ENCODE measurements at places on chromosomes 6 and 20.
A peak's percentile ranks its signal among the peaks of the same experiment; 100 is the strongest.

- DNase-seq = no peak
Measured at GRCh38 chr6:88914180-88914579, 49.2 kb downstream of the RNGTT start.

- no peak for DNase-seq
Measured at GRCh38 chr6:23002044-23002619, 432.8 kb downstream of the HDGFL1 start.

GRCh38 chr20:35307666-35308653 lies 15.7 kb upstream of the FAM83C start:
- DNase-seq = no peak

DNA sequence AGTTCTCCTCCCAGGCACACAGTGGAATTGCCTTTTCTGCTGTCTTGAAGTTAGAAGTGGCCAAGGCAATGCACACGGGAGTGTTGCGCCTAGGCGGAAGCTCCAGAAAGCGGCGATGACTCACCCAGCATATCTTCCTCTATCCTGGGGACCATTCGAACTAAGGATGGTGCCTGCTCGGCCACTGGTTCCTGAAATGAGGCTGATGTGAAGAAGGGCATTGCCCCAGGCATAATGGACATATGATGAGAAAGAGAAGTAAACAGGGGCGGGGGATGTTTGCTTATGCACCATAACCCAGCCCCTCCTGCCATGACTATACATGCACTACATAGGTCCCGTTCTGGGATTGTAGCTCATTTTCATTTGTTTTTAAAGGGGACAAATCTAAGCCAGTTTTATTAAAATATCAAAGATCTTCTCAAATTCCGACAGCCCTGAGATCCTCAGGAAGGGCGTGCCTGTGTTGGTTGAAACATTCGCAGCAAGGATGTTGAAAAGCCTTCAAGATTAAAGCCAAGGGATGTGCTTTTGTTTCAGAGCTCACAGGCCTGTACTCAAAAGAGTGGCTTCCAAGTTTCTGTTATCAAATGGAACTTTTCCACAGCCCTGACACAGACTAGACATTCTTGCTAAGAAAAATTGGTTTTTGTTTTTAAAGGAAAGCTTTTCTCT lies 218.5 kb downstream of the LY86 start:
- DNase-seq = peak; percentile 76

DNA sequence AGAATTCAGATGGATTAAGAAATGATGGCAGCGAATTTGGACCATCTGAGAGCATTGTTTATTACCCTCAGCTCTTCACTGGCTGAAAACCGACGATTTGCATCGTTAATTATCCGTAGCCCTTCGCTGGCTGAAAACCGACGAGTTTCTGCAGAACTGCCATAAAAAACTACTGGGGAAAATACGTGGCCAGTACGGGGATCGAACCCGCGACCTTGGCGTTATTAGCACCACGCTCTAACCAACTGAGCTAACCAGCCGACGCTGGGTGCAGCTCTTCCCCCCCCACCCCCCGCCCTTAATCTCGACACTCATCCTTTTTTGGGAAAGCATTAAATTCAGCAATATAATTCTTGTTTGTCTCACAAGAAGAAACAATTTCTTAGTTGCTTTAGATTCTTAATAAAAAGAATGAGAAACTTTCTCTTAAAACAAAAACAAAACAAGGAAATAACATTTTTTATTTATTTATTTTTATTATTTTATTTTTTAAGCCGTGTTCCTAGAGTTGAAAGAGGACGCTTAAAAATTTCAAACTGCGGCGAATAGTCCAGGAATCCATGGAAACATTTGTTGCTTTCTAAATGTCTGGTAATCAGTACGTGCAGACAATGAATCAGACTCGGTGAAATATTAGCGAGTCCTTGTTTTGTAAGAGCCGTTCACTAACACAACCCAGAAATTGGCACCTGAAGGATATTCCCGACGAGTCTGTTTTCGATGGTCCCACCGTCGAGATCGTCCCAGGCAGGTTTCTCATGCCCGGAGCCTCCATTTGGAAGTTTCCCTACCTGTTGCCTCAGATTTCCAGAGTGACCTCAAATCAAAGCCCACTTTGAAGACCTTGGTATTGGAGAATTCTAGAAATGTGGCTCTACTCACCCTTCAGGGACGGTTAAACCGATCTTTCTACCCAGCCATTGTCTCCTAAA lies 27.8 kb downstream of the PRSS16 start:
- DNase-seq = peak; percentile 81

GRCh38 chr6:43254138-43254817 lies 11.0 kb downstream of the TTBK1 start:
- no peak for DNase-seq

DNA sequence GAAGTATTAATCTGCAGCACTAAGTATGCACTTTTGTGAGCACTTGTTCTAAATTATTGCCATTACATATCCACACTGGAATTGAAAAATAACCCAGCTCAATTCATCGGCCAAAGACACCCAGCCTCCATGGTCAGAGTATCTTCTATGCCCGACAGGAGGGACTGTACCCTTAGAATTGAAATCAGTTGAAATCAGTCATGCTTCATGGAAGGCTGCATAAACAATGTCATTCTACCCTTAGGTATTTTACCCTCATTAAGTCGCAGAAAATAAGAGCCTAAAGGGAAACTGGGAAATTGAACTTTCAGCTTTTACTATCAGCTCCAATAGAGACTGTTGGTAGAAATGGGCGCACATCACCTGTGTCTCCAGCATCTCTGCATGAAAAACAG lies 2.9 kb upstream of the RAMACL start:
- DNase-seq = no peak

DNA sequence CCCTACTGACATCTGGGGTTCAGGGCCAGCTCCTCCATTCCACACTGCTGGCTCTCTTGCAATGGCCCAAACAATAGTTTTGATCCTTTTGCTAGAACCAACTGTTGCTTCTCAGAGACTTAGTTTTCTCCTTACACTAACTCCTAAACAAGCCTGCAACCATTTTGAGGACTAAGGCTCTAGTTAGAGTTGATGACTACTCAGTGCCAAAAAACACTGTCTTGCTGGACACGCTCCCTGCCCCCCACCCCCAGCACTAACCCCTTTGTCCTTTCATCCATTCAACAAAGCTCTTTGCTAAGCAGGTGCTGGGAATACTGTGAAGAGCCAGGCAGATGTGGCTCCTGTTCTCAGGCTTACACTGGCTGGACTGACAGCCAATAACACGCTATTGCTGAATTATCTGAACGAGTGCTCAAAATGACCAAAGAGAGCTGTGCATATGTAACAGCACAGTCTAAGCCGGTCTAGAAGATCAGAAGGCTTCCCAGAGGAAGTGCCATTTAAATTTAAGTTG lies 17.6 kb downstream of the GCLC start:
- no peak for DNase-seq

DNA sequence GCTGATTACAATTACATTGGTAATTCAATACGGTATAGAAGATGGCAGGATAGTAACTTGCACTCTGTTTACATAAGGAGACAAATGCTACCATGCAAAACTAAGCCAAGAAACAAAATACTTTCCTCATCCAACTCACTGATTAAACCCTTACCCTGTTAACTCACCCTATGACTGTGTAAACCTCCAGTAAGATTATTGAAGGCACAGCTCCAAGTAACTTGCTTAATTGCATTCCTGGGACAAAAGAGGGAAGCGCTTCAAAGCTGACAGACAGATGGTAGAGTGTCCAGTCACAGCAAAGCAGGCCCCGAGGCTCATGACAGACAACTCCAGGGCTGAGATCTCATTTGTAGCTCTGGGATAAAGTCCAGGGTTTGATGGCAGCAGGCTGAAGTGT lies 6.9 kb upstream of the KIF16B start:
- no peak for DNase-seq

DNA sequence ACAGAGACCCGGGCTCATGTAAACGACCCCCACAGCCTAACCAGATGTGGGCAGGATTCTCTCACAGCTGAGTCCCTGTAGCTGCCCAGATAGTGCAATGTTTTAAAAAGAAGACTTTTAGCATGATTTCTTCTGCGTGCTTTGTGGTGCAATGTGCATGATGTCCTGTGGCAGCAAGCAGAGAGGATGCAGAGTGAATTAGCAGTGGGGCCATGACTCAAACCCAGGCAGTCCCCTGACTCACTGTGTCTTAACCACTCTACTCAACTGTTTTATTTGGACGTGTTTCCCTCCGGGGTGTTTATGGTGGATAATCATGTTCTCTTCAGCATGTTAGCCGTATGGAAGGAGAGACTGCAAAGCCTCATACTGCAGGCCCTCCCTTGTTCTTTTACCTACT lies 247.9 kb downstream of the SLC24A3 start:
- DNase-seq = no peak

DNA sequence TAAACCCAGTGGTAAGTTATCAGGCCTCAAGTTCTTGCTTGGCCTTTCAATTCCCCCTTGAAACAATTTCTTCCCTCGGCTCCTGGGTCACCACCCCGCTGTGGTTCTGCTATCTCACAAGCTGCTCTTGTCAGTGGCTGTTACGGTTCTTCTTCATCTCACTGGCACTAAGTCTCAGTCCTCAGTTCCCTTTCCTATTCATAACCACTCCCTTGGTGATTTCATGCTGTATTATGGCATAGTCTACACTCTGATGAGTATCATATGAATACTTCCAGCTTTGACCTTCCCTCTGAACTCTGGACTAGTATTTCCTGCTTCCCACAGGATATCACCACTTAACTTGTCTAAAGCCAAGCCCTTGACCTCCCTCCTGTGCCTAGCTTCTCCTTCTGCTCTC lies 7.9 kb downstream of the TAAR1 start:
- no peak for DNase-seq

DNA sequence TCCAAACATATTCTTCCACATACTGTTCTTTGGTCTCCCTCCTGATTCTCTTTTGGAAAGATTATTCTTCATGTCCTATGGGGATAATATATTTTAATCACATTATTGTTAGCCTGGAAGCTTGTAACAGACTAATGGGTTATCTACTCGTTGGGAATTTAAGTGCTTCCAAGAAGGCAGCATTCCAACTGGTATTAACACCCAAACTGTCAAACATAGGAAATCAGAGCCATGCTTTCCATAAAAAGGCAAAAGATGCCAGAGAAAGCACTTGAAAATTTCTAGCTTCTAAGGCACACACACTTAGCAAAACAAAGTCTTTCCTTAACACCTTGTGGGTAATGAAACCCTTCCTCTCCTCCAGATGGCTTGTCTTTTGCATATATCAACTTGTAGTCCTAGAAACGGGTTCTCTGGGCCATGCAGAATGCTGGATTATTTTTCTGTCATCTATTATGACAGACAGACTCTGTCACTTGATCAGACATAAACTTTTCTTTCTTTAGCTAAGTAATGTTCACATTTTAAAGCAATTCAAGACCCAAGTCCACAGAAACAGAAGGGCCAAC lies 41.5 kb downstream of the B4GALT5 start:
- no peak for DNase-seq

- no peak for DNase-seq
Measured at GRCh38 chr20:34791289-34792020, 34.0 kb downstream of the NCOA6 start.

DNA sequence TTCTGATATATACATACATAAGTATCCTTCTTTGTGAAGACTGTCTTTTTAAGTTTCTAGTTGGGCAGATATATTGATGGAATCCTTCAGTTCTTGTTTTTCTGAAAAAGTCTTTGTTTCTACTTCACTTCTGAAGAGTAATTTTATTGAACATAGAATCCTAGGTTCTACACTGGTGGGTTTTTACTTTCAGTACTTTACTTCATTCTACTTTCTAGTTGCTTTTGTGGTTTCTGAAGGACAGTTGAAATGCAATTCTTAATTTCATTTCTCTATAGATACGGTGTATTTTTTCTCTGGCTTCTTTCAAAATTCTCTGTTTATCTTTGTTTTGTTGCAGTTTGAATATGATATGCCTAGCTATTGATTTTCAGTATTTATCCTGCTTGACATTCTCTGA lies 105.3 kb downstream of the HMGCLL1 start:
- no peak for DNase-seq

- no peak for DNase-seq
Measured at GRCh38 chr20:43849496-43850186, 65.0 kb upstream of the TOX2 start.

DNA sequence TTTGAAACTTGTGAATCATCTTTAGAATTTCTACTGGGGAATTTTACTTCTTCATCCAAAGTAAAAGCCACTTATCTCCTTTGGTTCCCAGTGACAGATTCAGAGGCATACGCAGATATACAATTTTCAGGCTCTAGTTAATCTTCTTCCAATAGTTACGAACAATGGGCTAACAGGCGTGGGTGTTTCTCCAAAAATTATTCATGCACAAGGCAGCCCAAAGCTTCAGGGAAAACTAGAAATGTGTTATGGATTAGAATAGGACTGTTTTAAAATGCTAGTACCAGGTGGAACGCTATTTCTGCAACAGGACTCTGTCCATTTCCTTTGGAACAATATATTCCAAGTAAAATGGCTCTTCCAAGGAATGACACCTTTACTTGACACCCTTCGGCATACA lies 102.2 kb downstream of the ZNF217 start:
- no peak for DNase-seq

DNA sequence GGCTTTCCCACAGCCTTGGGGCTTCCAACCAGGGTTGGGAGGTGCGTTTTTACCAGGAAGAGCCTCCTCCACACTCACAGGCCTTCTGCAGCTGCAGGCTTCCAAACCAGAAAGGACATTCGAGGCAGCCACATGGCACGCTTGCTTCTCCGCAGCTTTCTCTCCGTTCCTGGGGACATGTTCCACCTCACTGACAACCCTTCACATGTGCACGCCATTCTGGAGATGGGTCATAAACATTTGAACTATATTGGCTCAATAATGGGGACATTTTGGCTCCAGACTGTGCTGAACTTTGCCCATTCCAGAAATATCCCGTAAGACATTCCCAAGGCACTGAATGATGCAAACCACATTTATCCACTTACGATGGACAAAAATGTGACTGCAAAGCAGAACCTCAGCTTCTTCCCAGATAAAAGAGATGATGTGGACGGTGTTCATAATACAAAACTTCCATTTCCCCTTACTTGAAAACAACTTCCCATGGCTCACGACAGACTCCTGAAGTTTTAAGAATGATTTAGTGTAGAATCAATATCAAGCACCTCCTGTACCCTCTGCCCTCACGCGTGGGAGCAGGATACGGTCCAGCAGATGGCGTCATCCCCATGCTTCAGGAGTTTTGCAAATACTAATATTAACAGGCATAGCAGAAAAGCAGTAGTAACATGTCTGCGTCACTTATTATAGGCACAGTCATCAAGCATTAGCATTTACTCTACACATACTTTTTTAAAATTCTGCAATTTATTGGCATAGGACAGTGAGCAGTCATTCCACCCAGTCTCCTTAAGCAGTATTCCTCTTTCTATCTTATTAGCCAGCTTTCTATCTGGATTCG lies 25.4 kb upstream of the FOXF2 start:
- DNase-seq = no peak

Measured in K562 (cell line).